Astrocyte of the spinal cord (primary cell): ENCODE measurements at places on chromosomes 3 and 15.
A peak's percentile ranks its signal among the peaks of the same experiment; 100 is the strongest.

- no peak for DNase-seq
These were observed 42.8 kb downstream of the SEMA3G start for GRCh38 chr3:52402101-52402521.

- no peak for DNase-seq
These were observed 12.4 kb downstream of the LINGO1 start for GRCh38 chr15:77620297-77620696.

DNA sequence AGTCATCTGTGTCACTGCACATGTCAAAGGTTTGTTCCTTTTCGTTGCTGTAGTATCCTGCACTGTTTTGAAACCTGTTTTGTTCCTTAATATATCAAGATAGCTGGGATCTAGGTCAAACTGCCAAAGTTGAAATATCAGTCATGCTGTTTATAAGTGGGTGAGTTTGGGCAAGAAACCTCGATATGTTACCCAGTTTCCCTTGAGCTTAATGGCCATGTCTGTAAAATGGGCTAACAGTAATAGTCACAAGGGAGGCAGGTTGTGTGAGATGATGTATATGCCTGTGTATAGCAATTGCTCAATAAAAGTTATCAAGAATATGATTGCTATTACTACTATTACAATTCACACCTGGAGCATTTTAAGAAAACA lies 57.1 kb downstream of the BHLHE40 start:
- DNase-seq: no peak

- DNase-seq: no peak
These were observed 42.3 kb downstream of the TM4SF18 start for GRCh38 chr3:149291178-149291577.

DNA sequence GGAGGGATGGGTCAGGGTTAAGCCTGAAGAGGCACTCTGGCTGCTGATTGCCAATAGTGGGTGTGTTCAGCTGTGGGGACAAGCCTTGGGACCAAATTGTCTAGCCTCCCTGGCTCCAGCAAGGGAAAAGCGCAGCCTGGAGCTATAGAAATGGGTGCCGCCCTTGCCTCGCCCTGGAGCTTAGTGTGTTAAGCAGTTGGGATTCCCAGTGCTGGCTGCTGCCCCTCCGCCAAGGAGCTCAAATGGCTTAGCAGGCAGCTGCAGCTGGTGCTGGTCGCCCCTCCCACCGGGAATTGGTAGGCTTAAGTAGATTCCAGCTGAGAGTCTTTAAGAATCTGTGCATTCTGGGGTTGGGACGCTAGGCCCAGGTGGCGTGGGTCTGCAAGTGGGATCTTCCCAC lies 662.9 kb upstream of the TBL1XR1 start:
- no peak for DNase-seq

GRCh38 chr3:186417791-186418190 lies 55.8 kb upstream of the DGKG start:
- DNase-seq: peak; percentile 79

GRCh38 chr15:65791335-65792137 lies 557 bp downstream of the DENND4A start:
- peak; percentile 47 for DNase-seq

- DNase-seq: no peak
These were observed 39.0 kb upstream of the MBNL1 start for GRCh38 chr3:152229692-152230091.

GRCh38 chr15:33182926-33183325 lies 11.6 kb downstream of the FMN1 start:
- DNase-seq: no peak

GRCh38 chr15:65248511-65249255 lies 37.4 kb upstream of the CILP start:
- no peak for DNase-seq

DNA sequence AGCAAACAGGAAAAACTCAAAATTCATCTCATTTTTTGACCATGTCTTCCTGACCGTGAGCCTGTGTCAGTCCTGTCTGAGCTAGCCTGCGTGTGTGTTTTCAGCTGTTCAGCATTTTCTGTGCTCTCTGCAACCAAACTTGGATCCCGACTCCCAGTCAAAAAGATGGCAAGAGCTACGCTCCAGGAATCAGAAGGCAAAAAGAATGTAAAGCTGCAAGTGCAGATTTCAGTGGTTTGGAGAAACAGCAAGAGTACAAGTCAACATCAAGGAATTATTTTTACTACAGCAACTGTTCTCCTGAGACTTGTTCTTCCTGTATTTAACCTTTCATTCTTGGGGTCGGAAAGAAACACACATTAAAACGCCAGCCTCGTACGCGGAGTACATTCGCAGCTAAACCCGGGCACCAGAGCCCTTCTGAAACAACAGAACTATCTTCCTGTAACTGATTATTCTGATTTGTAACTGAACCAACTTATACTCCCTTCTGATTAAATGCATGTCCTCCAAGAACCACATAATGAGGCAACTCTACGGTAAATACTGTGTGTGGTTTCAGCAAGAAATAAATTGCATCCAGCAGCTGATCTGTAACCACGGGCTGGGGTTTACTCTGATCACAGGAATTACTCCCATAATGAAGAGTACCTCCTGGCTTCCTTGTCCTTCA lies 107.4 kb downstream of the LRIG1 start:
- peak; percentile 90 for DNase-seq
